ENCODE measurements at places on chromosomes 16 and 17.

GRCh38 chr17:45184144-45184543 lies 22.5 kb downstream of the HEXIM2 start:
- no peak for DNase-seq

- DNase-seq: no peak
These were observed 148.7 kb downstream of the KCNJ2 start for GRCh38 chr17:70318051-70318450.

DNA sequence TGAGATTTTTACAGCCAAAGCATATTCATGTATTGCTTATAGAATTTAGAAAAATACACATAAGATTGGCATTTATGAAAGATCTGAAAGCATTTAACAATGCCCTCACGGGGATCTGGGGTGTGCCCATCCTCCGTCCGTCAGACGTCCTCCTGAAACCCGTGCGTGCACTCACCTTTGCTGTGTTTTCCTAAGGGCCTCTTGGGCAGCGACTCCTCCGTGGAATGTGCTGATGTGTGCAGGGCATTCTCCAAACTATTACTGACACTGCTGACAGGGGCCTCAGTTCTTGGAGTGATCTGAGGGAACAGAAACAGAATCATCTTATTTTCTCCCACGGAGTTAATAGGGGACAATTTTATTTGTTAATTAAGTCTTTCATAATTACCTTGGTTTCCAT lies 33.0 kb downstream of the ZCCHC14 start:
- DNase-seq: no peak

- DNase-seq: no peak
These were observed 134.5 kb upstream of the CHMP6 start for GRCh38 chr17:80856863-80857755.

DNA sequence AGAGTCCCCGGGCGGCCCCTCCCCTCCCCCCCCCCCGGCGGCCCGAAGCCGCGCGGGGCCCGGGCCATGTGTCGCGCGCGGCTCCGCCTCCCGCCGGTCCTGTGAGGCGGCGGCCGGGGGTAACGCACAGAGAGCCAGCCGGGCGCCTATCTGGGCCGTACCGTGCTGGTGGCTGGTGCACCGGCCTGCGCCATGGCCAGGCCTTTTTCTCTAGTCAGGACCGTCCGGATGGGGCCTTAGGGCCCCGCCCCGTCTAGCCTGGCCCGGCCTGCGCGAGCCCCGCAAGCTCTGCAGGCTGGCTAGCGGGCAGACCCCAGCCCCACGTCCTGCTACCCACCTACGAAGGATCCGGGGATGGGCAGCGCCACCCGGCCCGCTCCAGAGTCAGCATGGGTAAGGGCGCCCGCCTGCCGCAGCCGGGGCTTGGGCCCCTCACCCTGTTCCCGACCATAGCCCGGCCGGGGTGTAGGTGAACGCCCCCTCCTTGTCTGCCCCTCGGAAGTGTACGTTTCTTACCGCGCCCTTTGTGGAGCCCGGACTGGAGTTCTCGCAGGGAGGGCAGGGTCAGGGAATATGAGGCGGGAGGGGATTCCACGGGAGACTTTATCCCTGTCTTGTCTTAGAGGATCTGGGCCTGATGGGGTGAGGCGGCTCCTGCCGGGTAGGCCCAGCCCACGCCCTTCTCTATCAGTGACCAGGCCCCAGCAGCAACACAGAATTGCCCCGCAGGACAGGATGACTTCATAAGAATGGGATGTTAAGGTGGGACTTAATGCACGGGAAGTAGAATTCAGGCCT lies at the start of gene CENPT:
TSS of gene CENPT (minus strand) at position 630 of the 798 bp plus-strand sequence. CDS start 13,834 bp downstream, outside the sequence.
- no peak for DNase-seq

- no peak for DNase-seq
These were observed 429 bp downstream of the KIF1C start for GRCh38 chr17:4998027-4998731.

DNA sequence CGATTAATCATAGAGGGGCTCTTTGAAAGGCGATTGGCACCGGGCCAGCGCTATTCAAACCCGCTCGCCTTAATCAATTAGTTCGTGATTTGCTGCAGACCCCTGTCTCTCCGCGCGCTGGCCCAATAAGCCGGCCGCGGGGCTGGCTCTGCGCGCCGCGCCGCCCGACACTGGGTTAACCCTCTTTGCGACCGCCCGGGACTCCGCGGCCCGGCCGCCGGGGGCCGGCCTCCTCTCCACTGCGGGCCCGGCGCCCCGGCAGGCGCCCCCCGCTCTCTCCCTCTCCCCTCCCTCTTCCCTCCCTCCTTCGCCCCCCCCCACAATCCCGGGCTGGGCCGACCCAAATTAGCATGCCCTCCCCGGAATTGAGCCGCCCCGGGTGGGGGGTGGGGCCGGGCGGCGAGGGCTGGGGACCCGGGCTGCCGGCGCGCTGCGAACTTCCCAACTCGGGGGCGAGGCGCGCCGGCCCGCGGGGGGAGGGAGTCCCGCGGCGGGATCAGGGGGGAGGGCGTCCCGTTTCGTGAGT lies 428 bp upstream of the SALL1 start:
- DNase-seq: no peak

- no peak for DNase-seq
These were observed 103.6 kb downstream of the DNAH9 start for GRCh38 chr17:11701911-11702310.

DNA sequence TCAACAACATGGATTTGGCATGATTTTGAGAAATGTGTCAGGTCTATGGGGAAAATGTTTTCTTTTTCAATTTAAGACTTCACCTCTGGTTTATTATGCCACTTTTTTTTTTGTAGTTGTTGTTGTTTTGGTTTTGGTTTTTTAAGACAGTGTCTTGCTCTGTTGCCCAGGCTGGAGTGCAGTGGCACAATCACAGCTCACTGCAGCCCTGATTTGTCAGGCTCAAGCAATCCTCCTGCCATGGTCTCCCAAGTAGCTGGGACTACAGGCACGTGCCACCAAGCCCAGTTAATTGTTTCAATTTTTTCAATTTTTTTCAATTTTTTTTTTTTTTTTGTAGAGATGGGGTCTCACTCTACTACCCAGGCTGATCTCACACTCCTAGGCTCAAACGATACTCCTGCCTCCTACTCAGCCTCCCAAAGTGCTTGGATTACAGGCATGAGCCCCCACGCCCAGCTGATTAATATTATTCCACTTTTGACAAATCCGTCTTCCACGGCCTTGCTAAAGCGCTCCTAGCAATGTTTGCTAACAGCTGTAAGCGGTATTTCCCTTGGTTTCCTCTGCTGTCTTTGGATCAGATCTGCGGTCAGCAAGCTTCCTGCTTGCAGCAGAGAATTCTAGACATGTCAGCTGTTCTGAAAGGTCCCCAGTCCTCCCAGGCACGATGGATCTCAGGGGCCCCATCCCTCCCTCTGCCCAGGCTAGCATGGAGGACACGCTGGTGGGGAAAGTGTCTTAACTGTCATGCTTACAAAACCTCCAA lies 7.0 kb upstream of the MILR1 start:
- DNase-seq: peak; percentile 44

GRCh38 chr17:83078378-83079351 lies 744 bp upstream of the METRNL start:
- no peak for DNase-seq

- DNase-seq: no peak
These were observed 13.7 kb downstream of the CENPX start for GRCh38 chr17:82008941-82009405.

- no peak for DNase-seq
These were observed 95.2 kb downstream of the ZNF778 start for GRCh38 chr16:89312598-89313299.

GRCh38 chr17:68924793-68925720 lies 30.1 kb downstream of the ABCA8 start:
- DNase-seq: no peak

- DNase-seq: no peak
These were observed 6.8 kb upstream of the CAVIN1 start for GRCh38 chr17:42429726-42430447.

DNA sequence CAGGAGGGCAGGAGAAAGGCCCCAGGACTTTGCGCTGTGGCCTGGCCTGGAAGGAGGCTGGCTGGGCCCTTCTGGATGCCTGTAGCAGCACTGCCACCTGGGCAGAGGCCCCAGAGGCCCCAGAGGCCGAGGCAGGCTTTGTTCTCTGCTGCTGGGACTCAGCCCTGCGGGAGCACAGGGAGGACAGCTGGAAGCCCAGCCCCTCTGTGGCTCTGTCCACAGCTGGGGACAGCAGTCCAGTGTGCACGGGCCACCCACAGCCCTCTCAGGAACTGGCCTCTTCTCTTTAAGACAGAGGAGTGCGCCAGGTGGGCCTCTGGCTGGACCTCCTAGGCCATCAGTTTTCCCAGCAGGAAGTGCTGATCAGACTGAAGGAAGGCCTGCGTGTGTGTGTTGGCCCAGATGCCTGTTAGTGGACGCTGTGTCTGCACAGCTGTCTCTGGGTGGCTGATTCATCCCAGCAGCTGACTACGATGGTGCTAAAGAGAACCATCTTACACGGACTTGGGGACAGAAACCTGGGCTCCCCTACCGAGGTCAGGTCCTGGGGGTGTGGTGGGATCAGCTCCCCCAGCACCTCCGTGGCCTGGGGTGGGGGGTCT lies 26.9 kb upstream of the ZNF750 start:
- DNase-seq: no peak

GRCh38 chr16:566475-567372 lies at the start of gene NHLRC4:
TSS of gene NHLRC4 (plus strand) at chr16:567005. CDS start at chr16:568048, 1,043 bp downstream.
- peak; percentile 58 for DNase-seq

GRCh38 chr17:17172001-17172939 lies 33.9 kb downstream of the PLD6 start:
- DNase-seq: no peak

GRCh38 chr16:71843572-71843971 lies 2.2 kb upstream of the ATXN1L start:
- no peak for DNase-seq

GRCh38 chr17:10033449-10033848 lies 128.4 kb upstream of the RCVRN start:
- no peak for DNase-seq

- no peak for DNase-seq
These were observed 7.6 kb downstream of the CD300LD start for GRCh38 chr17:74584292-74585060.

DNA sequence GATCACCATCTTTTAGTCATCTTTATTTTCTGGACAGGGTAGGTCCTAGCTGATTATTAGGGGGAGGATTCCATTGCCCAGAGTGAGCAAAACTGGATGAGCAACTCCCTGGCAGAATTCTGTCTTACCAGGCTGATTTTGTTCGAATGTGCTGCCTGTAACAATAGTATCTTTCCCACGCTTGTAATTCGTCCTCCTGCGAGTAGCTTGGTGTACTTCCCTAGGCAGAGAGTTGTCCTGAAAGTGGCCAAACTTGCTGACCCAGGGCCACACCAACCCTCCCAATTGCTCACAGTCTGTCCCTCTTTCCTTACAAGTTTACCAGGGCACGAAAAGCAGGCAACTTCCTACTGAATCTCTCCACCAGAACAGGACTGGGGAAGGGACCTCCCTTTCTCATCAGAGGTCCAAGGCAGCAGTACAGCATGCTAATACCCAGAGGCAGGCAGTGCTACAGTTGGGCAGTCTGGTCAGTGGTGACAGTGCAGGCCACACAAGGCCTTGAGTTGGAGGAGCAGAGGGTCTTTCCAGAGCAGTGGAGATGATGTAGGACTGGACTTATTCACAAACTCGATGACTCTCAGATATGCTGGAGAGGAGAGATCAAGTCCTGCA lies 67.8 kb upstream of the NLK start:
- DNase-seq: no peak

Measured in activated T-helper 1 cell treated with anti-CD3 and anti-CD28 coated beads, Interleukin-12 subunit alpha, Interleukin-12 subunit beta, Interleukin-2, Interleukin-4 antibody, amounts not matched to agents 30 ng/mL and 10 ng/mL and 1 ng/mL, durations not matched to agents 14 hours and 24 hours and 36 hours (primary cell).